ENCODE measurements at places on chromosomes 7 and 10.

GRCh38 chr7:52876402-52876801 lies 159.0 kb upstream of the POM121L12 start:
- DNase-seq: no peak

- DNase-seq: no peak
These were observed 482.2 kb upstream of the KLF6 start for GRCh38 chr10:4267086-4267773.

DNA sequence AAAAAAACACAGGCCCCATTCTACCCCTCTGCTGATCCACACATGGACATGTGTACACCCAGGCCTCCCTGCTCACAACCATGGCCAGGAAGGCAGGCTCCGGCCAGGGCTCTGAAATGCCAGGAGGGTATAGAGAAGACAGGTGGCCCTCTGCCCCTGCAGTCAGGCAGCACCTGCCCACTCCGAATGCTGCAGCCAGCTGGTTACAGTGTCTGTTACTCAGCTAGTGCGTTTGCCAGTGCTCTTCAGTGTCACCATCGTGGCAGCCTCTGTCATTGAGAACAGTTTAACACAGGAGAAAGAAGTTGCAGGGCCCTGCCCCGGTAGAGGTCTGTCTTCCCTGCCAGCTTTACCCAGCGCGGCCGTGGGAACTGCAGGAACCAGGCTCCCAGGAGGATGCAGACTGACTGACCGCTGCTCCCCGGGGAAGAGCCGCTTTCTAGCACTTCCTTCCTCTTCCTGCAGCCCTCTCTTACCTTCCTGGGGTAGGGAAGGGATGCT lies 128.8 kb upstream of the FAM20C start:
- DNase-seq: no peak

GRCh38 chr10:67612577-67613537 lies 83.1 kb downstream of the CTNNA3 start:
- peak; percentile 59 for DNase-seq

DNA sequence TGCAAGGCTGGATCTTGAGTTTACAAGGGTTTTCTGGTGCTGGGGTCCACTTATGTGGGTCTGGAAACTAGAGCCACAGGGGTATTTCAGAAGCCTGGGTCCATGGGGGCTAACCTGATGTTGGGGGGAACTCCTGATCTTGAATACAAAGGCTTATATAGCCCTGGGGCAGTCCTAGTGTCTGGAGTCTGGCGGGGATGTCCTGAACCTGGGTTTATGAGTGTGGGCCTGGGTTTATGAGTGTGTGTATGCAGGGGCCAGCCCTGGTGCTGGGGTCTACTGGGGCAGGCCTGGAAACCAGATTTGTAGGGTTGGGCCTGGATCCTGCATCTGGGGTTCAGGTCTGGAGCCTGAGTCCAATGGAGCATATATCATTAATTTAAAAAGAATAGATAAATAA lies 146.5 kb upstream of the C1GALT1 start:
- no peak for DNase-seq

- no peak for DNase-seq
These were observed 75.6 kb upstream of the SMNDC1 start for GRCh38 chr10:110380293-110380692.

DNA sequence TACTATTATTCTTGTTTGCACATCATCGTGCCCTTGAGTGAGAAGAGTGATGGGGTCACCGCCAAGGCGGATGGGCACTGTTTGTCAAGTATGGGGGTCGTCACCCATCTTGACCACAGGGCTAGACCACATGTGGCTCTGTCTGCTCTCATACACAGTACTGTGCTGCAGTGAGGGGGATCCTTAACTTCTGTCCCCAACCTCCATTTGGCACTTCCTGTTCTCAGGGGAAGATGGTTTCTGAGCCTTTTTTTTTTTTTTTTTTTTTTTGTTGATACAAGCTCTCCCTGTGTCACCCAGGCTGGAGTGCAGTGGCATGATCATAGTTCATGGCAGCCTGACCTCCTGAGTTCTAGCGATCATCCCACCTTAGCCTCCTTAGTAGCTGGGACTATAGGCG lies 13.6 kb downstream of the WBP1L start:
- no peak for DNase-seq

GRCh38 chr7:155533827-155534690 lies 12.3 kb downstream of the CNPY1 start:
- DNase-seq: peak; percentile 16

GRCh38 chr7:121026577-121027111 lies 38.1 kb downstream of the CPED1 start:
- no peak for DNase-seq

GRCh38 chr7:144987686-144988085 lies 151.8 kb upstream of the TPK1 start:
- DNase-seq: no peak

DNA sequence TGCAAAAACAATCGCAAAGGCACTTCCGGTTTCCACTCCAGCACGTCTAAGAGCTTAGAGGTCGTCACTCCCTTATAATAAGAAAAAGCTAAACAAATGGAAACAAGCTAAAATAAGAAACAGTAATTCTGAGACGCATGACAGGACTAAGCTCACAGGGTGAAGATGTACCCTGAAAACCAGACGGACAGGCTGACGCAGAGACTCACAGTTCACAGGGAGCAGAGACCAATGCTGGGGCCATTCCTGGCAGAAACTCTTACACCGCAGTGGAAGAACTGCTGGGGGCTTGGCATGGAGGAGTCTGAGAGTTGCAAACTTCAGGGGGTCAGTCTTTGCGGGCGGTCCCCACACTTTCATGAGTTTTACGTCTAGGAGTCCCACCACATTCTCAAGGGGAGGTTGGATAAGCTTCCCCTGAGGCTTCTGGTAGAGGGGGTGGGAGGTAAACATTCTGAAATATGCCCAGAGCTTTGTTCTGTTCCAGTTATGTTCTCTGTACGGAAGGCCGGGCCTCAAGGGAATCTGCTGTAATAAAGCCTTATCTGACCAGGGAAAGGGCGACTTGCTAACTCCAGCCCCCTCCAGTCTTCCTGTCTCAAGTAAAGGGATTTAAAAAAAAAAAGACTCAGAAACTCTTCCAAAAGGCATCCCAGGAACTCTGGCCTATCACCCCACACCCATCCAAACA lies 47.8 kb downstream of the BRI3 start:
- no peak for DNase-seq

GRCh38 chr7:96833676-96834453 lies 124.2 kb upstream of the SEM1 start:
- DNase-seq: peak; percentile 38

- DNase-seq: no peak
These were observed 100.4 kb upstream of the ARHGAP21 start for GRCh38 chr10:24824124-24824523.

GRCh38 chr7:75915416-75916156 lies 631 bp downstream of the POR start:
- DNase-seq: peak; percentile 62

DNA sequence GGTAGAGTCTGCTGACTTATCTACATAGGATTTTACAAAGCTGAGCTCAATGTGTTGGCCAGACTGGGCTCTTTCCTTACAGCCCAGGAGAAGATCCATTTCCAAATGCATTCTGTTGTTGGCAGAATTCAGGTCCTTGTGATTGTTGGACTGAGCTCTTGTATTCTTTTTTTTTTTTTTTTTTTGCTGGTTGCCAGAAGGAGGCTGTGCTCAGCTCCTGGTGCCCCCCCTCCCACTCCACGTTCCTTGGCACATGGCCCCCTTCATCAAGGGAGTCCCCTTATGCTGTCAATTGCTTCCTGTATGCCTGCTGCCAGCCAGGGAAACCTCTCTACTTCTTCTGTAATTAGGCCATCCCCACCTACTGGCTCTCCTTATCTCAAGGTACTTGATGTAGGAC lies 518.1 kb upstream of the AKR1E2 start:
- DNase-seq: no peak

DNA sequence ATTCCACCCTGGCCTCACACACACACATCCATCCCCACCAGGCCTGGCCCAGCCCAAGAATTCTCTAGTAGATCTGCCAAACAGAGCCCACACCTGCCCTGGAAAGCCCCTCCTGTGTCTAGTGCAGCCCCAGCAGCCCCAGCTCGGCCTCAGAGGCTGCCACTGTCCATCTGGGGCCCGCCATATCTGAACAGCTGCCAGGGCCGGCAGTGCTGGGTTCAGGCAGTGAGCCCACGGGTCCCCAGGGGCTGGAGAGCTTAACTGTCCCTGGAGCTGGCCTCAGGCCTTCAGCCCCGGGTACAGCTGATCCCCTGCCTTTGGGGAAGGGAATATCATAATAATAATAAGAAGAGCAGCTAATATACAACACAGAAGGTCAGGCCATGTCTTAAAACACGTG lies 574 bp downstream of the MYL10 start:
- peak; percentile 36 for DNase-seq

DNA sequence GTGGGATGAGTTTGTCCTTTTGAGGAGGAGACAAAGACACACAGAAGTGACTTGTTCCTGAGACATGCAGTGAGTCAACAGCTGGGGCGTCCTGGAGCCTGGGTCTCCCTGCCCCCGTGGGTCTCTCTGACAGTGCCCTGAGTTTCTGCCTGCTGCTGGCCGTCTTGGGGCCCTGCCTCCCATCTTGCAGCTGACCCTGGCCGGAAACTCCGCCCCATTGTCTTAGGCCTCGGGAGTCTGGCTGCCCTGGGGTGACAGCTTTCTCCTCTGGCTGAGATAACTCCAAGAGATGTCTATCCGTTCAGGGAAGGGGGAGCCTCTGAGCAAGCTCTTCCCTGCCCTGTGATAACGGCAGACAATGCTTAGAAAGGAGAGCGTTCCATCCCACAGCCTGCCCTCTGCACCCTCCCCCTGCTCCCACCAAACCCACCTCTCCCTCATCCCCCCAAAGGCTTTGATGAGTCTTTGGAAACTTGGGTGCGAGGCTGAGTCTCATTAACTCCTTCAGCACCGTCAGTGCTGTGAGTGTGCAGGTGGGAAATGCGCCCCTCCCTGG lies 69.5 kb upstream of the PODXL start:
- peak; percentile 58 for DNase-seq

DNA sequence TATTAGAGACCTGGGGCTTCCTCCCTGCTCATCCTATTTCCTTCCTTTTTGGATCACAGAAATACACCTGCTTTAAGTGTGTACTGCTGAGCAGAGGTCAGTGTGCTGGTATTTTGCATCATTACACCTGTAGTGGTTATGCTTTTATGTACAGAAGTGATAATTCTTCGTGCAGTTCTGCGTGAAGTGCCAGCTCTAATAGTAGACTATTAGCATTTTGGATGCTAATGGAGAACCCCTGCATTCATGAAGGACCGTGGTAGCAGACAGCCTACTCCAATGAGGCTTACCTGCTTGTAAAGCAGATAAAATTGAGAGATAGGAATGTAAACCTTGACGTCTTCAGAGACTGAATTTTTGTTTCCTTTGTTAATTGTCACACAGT lies 114.3 kb downstream of the CDK14 start:
- DNase-seq: no peak

GRCh38 chr7:4642468-4643203 lies 39.5 kb upstream of the FOXK1 start:
- DNase-seq: no peak

DNA sequence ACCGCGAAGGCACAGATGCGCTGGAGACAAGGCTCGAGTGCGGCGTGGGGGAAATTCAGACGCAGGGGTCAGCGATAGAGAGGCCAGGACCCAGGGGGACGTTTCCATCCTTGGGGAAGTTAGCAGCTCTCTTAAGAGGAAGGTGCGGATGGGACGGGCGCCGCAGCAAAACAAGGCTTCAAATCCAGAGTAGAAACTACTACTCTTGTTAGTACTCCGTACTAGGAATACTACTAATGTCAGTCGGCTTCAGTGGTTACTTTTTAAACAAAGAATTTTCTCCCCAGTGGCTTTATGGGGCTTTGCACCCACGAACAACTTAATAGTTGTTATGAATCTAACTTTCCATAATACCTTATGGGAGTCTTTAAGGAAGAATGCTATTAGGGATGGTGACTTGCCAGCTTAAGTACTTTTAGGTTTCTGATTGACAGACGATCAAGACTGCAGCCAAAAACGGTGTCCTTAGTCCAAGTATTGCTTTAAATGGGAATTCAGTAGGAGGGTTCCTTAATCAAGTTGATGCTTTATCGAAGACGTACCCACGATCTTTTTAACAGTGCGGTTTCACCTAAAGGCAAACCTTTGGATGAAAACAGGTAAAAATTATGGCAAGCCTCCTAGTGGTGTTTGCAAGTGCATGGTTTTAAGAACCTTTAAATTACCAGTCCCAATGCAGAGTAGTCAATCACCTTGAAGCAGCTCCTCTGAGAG lies 812 bp upstream of the IDE start:
- no peak for DNase-seq

DNA sequence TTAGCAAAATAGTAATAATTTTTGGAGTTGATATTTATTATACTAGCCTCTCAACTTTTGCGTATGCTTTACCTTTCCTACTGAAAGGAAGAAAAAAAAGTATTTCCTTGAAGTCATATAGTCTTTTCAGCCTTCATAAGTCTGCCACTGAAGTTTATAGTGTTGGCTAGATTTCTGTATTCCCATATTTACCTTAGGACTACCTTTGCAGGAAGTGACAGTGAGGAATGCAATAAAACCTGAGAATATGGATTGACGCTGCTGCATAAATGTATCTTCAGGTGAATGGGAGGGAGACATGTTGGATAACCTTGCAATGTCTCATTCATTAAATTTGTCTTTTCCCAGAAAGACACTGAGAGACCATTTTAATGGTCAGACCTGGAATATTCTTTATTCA lies 6.6 kb upstream of the LRRTM3 start:
- DNase-seq: no peak

GRCh38 chr10:28952523-28952922 lies 275.2 kb downstream of the BAMBI start:
- no peak for DNase-seq

DNA sequence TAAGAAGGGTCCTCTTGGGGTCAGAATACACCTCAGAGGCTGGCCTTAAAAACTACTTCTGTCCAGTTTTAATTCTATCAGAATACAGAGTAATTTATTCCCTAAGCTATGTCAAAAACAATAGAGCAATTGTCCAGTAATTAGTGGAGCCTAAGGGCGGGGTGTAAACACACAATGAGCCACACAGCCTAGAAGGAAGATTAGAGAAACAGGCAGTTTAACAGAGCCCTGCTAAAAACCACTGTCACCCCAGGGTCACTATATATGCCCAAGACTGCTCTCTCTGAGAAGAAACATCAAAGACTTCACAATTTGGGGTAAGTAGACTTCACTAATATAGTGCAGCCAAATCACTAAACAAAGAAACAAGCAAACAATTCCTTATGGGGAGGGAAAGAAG lies 27.2 kb upstream of the WNT2 start:
- DNase-seq: no peak
